Right ventricle myocardium superior (tissue), 1 donor: ENCODE measurements at places on chromosomes 12 and 14.

GRCh38 chr12:8547645-8548044 lies 6.9 kb upstream of the CLEC4E start:
- DNase-seq, result no peak

DNA sequence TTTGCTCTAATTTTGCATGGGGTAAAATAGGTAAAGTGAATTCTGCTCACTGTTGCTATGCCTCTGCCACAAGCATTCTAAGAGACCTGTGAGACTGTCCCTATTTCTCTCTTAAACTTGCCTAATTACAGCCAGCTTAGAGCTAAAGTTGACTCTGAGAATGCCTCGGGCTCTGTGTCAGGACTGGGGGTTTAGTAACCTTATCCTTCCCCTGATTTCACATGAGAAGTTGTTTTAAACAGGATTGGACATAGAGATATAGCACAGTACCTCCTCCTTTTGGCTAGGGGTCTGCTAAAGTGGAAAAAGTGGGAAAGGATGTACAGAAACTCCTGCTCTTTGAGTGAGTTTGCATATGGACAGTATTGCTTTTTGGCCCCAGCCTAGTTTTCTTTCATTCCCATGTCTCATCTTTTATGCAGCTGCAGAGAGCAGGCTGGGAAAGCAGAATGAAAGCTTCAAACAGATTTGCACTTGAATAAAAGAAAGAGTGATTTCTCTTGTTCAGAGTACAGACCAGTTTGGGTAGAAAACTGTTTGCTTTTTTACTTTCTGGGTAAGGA lies 122.0 kb downstream of the RAD51B start:
- no peak for DNase-seq

DNA sequence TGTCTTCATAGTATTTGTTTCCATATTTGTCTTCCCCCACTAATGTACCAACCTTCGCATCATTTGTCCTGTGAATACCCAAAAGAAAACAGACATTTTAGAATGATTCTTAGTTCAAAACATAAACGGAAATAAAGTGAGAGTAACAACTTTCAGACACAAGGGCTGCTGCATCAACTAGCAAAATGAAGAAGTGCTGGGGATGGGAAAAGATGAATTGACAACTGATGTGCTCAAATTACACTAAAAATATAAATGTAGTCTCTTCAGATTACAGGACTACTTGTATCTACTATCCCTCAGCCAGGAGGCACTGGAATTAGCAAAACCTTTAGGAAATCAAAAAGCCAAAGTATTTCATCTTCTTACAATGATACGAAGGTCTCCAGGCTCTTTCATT lies 743 bp downstream of the NDUFA12 start:
- DNase-seq, result no peak

- DNase-seq, result no peak
These were observed 8.5 kb upstream of the STON2 start for GRCh38 chr14:81408595-81408994.

DNA sequence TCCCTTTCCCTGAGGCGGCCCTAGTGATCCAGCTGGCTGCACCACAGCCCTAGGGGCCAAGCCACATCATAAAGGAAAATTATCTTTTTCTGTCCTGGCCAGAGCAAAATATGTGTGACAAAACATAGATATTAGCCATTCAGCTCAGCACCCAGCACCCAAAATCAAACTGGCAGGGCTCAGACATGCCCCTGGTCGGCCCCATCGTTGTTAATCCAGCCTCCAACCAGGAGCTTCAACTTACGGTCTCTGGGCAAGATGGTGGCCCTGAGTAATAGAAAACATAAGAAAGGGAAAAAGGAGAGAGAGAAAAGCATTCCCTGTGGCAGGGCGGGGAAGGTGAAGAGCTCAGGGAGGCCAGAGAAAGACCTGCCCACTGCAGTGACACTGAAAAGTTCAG lies 111.9 kb downstream of the EML1 start:
- DNase-seq, result no peak

- DNase-seq, result no peak
These were observed 74.6 kb downstream of the GLRX5 start for GRCh38 chr14:95609398-95609990.

- peak; percentile 81 for DNase-seq
These were observed 3.2 kb downstream of the MLXIP start for GRCh38 chr12:122081697-122082221.

DNA sequence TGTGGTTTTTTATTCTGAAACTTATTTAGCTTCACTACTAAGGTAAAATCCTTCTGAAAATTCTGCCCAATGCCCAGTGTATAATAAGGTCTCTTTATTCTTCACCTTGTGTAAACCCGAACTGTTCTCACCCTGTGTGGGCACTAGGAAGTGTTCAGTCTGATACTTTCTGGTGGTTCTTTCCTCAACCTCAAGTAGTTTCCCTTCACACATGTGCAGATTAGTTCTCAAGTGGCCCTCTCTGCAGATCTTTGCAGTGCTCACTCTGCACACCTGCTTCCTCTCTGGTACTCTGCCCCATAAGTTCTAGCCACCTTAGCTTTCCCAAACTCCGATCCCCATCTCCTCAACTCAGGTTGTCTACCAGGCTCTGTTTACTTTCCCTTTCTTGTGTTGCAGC lies 61.6 kb downstream of the RAD51B start:
- DNase-seq, result no peak

GRCh38 chr12:30820406-30820946 lies 65.7 kb upstream of the CAPRIN2 start:
- DNase-seq, result no peak

DNA sequence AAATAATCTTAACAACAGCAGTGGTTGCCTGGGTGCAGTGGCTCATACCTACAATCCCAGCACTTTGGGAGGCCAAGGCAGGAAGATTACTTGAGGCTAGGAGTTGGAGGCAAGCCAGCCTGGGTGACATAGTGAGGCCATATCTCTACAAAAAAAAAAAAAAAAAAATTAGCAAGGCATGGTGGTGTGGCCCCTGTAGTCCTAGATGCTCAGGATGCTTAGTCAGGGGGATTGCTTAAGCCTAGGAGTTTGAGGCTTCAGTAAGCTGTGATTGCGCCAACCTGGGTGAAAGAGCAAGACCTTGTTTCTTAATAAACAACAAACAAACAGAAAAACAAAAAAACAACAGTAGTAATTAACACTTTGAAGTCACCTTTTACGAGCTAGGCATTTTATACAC lies 642 bp upstream of the ACSM4 start:
- no peak for DNase-seq
